ENCODE measurements at places on chromosomes 2 and 18. TPM values are rescaled to one million over a fixed set of nuclear protein-coding genes. Genes with fewer than 3 reads are reported as not detected.

GKN2 gene
- not detected for total RNA-seq

DNA sequence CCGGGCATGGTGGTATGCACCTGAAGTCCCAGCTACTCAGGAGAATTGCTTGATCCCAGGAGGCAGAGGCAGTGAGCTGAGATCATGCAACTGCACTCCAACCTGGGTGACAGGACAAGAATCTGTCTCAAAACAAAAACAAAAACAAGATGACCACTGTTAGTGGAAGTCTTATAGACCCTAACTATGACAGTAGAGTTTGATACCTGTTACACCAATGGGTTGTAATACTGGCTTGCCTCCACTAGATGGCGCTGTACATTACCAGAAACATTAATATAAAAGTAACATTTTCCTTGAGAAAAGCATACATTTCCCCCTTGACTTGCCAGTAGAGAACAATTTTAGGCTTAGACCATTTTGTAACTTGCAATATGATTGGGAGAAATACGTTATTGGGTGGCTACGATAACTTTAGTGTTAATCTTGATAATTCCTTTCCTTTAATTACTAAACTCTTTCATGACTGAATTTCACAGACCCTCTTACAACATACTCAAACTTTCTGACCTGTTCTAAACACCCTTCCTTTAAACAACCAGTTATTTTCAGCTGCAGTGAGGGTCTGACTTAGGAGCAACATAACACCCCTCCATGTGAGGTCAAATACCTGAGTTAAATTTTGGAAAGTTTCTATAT is 19.5 kb downstream of the SLC25A52 start:
- peak; percentile 44 for DNase-seq

DNA sequence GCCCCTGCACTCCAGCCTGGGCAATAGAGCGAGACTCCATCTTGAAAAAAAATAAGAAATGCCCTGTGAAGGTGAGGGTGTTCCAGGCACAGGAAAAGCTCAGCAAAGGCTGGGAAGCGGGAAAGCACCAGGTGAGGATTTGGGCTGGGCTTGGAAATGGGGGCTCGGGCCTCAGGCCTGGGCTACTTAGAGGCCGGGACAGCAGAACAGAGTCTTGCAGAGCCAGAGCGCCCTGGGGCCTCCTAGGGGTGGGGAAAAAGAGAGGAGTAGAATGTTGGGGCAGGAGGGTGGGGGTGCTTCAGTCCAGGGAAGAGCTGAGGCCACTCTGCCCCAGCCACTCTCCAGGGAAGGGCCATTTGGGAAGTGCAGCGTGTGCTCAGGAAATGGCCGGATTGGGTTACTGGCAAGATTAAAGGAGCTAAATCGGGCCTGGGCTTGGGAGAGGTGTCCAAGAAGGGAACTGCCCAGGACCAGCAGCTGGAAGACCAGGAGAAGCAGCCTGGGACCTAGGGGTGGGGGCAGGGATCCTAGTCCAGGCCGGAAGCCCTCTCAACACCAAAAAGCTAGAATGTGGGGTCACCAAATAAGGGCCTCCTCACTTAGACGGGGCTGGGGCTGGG is 13.8 kb upstream of the DES start:
- no peak for DNase-seq

GRCh38 chr2:108946442-108946841 is 42.6 kb downstream of the EDAR start:
- DNase-seq, result no peak

- DNase-seq, result no peak
Observed at GRCh38 chr2:189348369-189348768, 92.9 kb upstream of the WDR75 start.

GRCh38 chr2:238427435-238428162 is 872 bp downstream of the ASB1 start:
- peak; percentile 8 for DNase-seq

ABCG8 gene
- total RNA-seq, result not detected

STARD6 gene
- not detected for total RNA-seq

- DNase-seq, result no peak
Observed at GRCh38 chr2:237540823-237541222, 25.6 kb upstream of the PRLH start.

DNA sequence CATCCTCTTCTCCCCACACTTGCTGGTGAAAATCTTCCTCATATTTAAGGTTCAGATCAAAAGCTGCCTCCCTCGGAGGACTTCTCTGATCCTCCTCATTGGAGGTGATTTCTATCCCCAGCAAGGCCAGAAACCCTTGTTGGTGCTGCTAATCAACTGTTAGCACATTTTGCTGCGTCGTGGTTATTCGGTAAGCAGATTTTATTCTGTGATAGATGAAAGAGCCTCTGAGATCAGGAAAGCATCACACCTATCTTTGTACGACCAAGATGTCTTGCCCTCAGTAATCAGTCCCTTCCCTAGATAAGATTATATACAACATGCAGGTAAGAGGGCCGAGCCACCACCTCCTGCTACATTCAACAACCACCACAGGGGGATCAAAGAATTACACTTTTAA is 40.1 kb downstream of the DDX18 start:
- DNase-seq, result no peak

DNA sequence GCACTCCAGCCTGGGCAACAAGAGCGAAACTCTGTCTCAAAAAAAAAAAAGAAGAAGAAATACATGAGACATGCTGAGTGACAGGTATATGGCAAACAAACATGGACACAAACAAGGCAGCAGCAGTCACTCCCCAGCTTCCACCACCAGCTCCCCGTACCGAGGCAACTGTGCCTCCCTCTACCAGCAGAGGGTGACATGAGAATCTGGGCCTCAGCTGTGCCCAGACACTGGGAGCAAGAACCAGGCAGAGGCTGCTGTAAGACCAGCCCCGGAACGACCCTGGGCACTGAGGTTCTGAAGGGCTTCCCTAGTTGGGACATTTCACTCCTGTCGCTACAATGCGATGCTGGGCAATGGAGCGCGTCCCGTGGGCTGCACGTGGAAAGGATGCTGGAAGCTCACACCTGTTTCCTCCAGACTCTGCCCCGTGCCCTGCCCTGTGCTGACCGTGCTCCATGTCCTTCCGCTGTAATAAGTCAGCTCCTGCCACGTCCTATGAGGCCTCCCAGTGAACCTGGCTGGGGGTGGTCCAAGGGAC is 37.1 kb downstream of the BOK start:
- peak; percentile 27 for DNase-seq

DNA sequence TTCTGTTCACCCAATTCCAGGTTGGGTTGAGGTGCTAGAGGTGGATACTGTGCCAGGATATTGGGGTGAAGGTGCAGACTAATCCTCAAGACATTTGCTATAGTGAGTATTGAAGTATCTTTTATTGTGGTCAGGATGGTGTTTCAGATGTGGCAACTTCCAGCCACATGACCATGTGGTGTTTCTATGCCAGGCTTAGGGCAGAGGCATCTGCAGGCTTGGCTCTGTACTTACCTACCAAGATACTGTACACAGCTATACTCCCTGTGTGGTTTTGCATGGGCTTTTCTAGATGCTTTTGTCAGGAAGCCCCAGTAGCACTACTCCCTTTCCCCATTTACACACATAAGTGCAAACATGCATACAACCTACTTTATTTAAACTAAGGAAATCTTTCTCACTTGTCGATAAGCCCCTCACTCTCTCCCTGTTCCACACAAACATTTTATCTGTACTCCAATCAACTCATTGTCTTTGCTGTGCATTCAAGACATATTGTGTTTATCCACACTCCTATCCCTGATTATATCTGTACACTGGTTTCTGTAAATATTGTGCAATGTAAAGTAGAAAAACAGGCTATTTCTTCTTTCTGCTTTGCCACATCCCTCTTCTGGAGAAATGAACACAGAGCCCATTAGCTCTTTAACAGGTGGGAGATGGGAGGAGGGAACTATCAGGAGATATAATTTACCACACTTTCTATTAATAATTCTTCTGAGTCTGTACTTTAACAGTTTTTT is 12.3 kb downstream of the ARL6IP6 start:
- DNase-seq, result no peak

DNA sequence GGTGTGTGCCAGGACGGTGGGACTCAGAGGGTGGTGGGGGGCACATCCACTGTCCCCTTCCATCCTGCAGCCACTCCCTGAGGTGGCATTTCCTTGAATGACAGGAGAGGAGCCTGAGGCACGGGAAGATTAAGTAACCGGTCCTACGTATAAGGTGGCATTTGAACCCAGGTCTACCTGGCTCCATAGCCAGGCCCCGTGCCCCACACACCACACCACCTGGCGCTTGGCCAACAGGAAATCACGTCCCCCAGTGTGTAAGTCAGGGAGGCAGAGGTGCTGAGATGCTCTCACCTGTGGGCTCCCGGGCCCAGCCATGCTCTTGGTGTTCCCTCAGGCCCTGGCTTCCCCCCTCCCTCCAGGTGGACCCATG is 53.7 kb downstream of the HPCAL1 start:
- no peak for DNase-seq

DSG2 gene
- not detected for total RNA-seq

GRCh38 chr2:181174611-181175580 is 194.5 kb downstream of the UBE2E3 start:
- no peak for DNase-seq

DNA sequence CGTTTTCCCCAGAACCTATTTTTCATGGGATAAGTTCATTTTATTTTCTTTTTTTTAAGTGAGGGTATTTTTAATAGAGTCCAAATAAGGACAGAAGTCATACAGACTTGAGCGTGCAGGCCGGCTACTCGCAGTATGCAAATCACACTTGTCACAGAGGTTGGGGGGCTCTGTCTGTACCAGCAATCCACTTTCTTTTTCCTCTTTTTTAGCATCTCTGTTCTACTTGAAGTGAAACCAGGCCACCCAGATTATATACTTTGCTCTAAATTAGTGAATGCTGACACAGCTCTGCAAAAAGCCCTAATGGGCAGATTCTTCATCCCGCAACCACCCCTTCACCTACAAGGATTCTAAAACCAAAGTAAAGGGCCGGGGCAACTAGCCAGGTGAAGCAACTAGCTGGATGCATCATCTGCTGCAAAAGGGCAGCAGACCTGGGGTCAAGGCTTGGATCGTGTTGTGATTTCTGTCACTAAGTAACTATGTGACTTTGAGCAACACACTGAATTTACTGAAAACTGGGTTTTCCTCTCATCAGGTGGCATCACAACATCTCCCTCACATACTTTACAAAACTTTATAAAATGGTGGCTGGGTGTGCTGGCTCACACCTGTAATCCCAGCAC is 18.4 kb downstream of the KDSR start:
- no peak for DNase-seq

R3HDM1 gene
- 36.6 TPM for total RNA-seq

DNA sequence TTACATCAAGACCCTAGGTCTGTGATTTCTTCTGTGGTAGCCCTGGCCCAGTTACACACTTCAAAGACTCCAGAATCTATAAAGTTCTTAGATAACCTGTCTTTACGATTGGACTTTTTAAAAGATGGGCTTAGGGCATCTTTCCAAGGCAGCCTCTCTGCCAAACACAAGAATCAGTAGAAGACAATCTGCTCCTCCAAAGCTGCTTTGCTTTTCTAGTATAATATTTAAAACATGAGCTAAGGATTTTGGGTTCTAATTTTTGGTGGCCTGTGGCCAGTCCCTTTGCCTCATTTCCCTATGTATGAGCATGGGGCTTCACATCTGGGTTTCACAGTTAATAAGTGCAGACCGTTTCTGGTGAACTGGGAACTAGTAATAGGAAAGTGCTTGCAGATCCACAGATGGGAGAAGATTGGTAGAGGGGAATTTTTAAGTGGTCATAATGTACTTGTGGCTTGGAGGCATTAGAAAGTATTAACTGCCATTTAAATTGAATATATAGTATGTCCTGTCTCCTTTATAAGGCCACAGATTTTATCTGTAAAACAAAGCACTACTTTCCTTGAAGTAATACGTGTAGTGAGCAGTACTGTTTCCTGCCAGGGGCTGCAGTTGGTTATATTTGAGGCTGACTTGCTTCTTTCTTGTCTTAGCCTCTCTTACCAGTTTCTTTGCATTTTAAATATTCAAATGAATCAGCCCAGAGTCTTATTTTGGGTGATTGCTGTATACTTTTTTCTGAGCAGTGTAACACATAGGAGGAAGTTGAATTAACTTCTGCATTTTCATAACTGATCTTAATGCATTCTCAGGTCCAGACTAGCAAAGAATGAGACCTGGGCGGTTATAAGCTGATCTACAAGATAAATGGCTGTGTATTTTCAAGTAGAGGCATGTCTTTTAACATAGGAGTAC is 1.5 kb downstream of the ARPC2 start:
- DNase-seq, result peak; percentile 44

All from endothelial cell of umbilical vein (primary cell).